Activated naive CD8-positive, alpha-beta T cell treated with anti-CD3 and anti-CD28 coated beads, Interleukin-2, amount 10 ng/mL, durations not matched to agents 7 days and 5 days (primary cell): ENCODE measurements at places on chromosomes 2 and 18.

DNA sequence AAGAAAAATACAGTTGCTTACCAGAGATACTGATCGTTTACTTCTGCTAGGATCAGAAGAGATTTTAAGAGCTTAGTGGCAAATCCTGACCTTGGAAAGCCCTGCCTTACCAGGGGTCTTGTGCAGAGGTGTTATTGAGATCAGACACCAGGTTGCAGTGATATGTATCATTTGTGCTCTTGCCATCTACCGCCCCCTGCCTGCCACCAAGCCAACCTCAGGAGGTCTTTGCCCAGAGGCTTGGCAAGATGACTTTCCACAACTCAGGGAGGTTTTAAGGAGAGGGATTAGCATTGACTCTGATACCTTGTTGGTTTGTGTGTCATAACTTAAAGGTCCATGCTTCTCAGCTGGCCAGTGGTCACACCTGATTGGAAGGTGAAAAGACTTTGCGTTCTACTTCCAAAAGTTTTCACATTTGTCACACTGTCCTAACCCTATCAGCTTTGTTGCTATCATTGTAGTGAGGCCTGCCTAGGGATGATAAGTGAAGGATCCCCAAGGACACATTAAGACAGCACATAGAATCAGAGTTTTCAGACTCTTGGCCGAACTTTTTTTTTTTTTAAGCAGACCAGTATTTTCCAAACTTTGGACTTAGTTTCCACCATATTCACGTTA lies 46.2 kb upstream of the MGAT5 start:
- peak; percentile 61 for DNase-seq

GRCh38 chr2:122412360-122412759 lies 656.9 kb downstream of the TSN start:
- no peak for DNase-seq

DNA sequence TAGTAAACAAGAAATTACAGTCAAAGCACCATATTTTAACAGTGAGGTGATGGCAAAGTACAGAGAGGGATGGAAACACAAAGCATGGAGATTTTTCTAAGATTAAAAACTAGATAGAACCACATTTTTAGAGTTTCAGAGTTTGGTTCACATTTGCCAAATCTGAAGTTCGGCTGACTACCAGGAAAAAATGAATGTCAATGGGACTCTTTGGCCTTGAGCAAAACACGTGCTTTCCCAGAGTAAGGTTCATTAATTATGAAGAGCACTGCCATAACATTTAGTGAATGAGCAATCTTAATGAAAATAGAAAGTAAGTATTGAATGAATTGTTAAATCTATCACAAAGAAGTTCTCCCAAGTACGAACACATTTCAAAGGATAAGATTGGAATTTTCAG lies 571.2 kb upstream of the VRK2 start:
- DNase-seq, result no peak

- no peak for DNase-seq
Observed at GRCh38 chr2:24821433-24821891, 28.2 kb downstream of the CENPO start.

DNA sequence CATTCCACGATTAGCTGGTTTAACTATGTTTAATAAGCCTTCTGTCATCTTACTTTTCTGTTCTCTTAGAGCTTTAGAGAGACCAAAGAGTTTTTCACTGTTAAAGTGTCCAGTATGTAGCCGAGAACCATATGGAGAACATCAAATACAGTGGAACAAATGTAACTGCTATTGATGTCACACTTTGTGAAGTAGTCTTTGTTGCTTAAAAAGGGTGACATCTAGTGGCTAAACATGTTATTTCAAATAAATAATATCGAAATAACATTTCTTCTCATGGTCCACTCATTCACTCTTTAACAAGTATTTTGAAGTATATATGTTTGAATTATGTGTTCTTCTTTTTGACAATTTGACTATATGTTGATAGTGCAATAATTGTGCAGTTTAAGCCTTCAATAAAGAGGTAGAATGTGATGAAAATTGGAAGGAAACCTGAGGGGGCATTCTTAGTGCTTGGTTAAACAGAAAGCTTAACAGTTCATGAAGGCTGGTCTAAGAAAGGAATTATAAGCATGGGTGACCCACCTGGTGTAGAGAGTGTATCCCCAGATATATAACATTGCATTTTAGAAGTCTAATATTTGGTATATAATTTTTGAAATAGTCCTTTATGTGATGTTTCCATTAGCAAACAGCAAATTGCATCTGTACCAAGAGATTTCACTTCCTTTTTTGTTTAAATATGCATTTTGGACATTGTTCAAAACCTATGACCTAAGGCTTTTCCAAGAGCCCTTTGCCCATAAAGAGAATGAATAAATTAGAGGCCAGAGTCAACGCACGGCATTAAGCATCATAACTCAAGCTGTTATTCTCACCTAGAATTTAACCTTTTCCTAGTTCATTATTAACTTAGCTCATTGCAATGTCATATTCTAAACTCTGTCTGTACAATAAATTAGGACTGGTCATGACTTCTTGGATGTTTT lies 112.1 kb downstream of the KYNU start:
- DNase-seq, result no peak
